T-helper 2 cell (primary cell): ENCODE measurements at places on chromosomes 12 and 14.

DNA sequence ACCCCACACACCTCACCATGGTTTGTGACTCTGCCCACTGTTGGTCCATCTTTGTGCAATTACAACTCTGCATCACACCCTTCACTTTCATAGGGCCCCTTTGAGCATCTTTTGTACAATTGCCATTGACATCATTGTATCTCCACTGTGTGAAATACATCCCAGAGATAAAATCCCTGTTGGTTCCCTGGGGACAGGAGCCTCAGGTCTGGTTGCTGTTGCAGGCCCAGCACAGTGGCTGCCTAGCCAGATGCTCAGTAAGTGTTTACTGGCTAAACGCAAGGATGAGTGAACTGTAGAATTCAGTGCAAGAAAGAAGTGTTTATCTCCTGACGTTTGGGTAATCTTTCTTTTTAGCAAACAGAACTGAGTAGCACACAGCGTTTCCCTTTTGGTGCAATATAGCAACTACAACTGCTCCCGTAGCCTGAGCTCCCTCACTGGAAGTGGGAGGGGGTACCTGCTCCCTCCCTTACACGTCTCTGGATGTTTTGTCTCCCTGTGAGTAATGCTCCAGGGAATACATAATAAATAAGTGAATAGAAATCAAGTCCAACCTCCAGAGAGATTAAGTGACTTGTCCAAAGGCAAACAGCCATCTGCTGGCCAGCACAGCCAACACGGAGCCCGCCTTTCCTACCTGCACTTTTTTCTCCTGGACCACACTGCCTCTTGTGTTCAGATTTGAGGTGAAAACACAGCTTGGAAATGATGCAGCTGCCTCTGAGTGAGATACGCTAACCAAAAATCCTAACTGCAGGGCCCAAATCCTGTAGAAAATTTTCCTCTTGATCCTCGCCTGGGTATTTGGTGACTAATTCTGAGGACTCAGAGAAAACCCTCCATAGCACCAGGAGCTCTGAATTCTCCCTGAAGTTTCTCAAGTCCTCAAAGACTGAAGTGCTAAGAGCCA, 27.4 kb downstream of the GALNT16 start:
- no peak for DNase-seq

- no peak for DNase-seq
Observed at GRCh38 chr12:76781321-76781720, 17.4 kb downstream of the ZDHHC17 start.

DNA sequence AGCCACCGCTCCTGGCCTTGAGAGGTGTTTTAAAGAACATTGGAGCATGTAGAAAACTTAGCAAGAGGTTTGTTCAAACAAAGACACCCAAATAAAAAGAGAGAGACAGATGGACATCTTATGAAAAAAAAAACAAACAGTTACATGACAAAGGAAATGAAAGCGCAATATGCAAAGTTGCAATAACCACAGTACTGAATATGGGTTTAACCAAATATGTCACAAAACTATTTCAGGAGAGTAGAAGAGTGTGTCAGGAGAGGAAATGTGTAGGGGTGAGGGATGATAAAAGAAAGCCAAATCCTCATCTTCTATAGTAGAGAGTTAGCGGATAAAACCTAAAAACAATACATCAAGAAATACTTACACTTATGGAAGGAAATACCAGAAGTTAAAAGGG, 98.4 kb downstream of the GTF2A1 start:
- DNase-seq = no peak

GRCh38 chr12:98646294-98647090, 1.4 kb downstream of the APAF1 start:
- no peak for DNase-seq

DNA sequence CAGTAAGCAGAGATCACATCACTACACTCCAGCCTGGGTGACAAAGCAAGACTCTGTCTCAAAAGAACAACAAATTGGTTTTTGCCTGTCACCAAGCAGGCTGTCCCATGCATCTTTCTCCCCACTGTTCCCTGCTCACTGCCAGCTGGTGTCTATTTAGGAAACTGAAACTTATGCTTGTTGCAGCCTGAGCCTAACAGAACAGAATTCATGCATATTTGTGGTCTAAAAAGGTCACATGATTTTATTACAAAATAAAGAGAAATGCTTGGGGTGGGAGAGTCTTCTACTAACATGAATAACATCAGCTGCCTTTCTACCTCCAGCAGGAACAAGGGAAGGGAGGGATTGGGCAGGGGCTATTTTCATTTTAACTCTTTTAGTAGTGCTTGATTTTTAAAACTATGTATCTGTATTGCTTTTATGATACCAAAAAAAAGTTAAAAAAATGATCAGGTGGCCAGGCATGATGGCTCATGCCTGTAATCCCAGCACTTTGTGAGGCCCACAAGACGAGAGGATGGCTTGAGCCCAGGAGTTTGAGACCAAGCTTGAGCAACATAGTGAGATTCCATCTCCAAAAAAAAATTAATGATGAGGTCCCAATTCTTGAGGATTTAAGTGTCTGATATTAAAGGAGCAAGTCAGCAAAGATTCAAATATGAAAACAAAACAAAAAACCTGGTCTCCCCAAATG, 923 bp downstream of the STAT2 start:
- no peak for DNase-seq

DNA sequence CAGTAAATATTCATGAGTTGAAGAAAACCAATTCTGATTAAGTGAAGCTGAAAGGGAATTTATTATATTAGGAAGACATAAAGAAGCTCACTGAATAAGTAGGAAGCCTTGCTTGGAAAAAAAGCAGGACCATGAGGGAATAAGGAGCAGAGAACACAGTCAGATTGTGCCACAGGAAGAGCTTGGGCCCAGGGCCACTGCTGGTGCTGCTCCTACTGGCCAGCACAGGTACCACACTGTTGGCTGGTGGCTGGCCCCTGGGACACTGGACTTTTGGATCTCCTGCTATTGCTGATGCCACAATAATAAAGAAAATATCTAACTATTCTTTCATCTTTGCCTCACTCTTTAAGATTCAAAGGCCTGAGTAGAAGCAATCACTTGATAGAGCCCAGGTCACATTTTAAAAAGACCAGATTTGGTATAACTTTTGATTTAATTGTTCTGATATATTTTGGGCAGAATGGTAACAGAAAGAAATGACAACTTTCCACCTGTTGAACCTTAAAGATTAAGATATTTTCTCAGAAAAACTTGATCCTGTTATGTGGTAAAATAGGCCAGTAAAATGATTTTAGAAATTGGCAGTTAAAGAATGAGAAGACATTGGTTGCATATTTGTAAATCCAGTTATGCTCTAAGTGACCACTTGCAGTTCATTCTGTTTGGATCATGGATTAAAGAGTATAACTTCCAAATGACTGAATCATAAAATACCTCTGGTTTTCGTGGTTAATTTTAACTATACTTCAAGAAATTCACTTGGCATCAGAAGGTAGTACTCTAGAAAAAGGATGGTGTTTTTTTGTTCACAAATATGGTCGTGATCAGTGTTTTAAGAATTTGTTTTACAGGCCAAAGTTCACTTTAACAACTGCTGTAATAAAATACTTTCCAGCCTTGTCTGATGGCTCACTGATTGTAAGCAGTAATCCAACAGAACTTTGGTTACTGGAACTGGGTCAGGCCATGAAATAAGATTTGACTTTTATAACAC, 68.3 kb downstream of the DERA start:
- DNase-seq = no peak
